ENCODE measurements at places on chromosomes 2 and 18.

DNA sequence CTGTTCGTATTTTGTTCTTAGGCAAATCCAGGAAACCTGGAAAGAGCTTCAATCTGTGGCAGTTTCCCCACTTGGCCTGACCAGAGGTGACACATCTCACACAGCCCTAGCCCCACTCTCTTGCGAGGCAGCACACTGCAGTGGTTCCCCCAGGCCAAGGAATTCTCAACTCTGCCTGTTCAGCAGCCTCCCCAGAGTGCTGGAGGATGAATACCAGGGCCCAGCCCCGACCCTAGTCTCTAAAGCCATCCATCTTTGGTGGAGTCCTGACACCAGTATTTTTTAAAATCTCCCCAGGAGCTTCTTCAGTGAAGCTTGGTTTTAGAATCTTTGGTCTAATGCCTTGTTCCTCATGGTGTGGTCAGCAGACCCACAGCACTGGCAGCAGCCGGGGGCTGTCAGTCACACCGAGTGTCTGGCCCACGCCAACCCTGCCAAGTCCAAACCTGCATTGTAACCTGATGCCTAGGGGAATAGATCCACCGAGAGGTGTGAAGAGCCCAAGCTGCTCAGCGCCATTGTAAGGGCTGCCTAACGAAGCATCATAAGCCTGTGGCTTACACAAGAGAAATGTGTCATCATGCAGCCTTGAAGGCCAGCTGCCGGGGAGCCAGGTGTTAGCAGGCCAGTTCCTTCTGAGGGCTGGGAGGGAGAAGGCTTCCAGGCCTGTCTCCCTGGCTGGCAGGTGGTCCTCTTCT, 428.7 kb upstream of the ID2 start:
- DNase-seq: peak; percentile 88

GRCh38 chr2:173669271-173669853, 295.8 kb downstream of the SP3 start:
- no peak for DNase-seq

GRCh38 chr18:57008001-57008686, 138.7 kb upstream of the BOD1L2 start:
- no peak for DNase-seq

DNA sequence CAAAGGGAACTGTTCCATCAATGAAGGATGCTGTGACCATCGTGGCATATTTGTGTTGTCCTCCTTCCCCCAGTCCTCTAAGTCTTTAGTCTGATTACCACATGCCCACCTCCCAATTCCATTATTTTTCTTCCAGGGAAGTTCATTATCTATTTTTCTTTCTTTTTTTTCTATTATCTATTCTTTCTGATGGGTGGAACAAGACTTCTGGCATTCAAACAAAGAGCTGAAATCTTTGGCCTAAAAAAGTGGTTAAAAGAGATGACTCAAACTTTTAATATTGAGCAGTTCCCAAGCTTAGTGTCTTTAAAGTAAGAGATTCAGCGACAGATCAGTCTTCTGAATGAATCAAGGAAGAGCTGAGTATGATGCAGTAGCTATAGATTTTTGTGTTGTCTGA, 66.6 kb downstream of the DIS3L2 start:
- DNase-seq: no peak

DNA sequence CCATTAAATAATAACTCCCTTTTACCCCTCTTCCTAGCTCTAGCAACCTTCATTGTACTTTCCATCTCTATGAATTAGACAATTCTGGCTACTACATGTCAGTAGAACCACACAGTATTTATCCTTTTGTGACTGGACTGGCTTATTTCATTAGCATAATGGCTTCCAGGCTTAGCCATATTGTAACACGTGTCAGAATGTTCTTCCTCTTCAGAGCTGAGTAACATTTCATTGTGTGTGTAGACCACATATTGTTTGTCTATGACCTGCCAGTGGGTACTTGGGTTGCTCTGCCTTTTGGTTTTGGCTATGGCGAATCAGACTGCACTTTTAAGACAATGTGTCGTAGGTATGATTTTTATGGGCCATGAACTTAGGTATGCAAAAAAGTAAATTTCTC, 20.9 kb downstream of the TSN start:
- DNase-seq: no peak

- DNase-seq: no peak
Measured at GRCh38 chr2:160087854-160088745, 25.7 kb upstream of the PLA2R1 start.

GRCh38 chr18:77131100-77131651, 1.4 kb downstream of the MBP start:
- DNase-seq: no peak

DNA sequence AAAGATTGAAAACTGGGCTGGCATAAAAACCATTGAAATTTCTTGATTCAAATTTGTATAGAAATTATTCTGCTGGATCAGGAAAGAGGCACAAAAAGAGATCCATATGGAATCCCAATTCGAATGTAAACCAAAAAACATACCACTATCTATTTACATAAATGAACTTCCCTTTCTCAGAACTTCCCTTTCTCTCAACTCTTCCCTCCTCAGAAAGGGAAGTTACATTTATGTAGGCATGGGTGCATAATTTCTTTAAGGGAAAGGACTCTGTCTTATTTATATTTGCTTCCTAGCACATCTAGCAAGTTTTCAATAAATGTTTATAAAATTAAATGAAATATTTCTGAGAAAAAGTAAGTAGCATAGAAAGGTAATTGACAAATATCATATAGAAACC, 398.1 kb upstream of the ATP5MC3 start:
- DNase-seq: no peak

DNA sequence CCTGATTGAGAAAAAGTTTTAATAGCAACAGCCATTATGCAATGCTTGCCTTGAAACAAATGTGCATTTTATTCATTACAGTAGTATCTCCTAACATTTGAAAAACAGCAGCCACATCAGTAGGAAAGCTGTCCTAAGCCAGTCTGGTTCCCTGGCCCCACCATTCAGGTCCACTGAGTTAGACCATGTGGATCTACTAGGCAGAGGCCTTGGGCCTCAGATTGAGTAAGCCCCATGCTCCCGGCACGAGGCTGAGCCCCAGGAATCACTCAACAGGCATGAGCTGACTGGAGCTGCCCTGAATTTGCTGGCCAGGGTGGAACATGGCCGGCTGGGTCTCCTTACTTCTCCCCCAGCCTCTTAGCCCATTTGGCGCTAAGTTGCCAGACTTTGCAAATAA, 103.4 kb downstream of the ZFP36L2 start:
- DNase-seq: no peak

- no peak for DNase-seq
Measured at GRCh38 chr18:60319129-60319528, 53.4 kb downstream of the MC4R start.
